HFFc6 (cell line): ENCODE measurements at places on chromosomes 3 and 15.

DNA sequence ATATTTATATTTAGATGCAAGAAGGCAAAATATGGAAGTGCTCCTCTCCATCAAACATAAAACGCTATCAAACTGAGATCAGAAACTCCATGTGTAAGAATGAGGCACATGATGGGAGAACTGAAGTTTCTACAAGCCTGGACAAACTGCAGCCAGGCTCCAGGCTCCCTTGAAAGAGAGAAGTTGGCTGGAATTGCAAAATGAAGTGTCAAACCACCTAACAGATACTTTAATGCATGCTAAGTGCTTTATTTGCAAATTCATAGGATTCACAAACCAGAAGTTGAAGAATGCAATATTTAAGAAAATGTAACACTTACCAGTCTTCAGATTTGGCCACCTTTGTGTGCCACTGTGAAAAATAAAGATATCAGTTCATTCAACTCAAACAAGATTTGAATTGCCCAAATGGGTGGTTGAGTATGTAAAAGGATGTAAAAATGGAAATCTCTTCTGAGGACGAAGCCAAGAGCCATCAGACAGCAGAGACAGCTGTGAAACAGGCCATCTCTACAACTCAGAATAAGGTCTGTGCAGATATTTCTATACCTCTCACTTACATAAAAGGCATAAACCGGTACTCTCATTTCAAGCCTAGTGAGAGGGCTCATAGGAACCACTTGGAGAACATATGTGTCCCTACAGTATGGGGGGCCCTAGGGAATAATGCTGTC is 87.0 kb downstream of the DPPA2 start:
- DNase-seq: no peak

GRCh38 chr15:56933410-56933809 is 15.0 kb downstream of the TCF12 start:
- no peak for DNase-seq

DNA sequence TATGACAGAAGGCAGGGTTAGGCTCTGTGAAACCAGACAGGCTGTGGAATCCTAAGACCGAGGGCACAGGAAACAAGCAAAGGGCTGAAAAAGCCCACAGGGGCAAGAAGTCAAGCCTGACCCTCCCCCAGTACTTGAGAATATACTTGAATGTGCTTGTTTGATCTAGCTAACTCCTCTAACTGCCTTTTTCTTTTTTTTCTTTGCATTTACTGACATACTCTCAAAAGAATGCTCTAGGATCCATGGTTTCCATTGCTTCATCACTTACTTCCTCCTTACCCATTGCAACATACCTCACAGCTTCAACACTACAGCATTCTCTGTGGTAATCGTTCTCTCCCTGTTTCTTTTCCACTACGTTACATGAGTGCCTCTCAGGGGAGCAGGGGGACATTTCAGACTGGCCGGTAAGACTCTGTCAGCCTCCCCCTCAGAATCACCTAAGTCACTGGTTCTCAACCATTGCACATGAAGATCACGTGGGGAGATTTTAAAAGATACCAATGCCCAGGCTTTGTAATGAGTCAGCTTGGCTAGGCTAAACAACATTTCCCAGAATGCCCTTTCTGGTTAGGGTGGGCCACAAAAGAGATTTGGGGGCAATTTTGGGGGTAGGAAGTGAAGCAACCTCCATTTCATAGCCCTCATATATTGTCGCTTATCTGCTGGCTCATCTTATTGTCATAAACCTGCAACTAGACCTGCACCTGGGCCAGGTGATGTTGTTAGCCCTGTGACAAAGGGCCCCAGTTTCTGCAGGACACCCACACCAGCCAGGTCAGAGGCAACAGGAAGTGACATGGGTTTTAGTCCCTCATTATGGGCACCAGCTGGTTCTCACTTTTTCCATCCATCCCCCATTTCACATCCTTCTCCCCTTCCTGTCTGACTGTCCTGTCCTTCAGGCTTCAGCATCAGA is 24.6 kb upstream of the RSL24D1 start:
- DNase-seq: peak; percentile 89

DNA sequence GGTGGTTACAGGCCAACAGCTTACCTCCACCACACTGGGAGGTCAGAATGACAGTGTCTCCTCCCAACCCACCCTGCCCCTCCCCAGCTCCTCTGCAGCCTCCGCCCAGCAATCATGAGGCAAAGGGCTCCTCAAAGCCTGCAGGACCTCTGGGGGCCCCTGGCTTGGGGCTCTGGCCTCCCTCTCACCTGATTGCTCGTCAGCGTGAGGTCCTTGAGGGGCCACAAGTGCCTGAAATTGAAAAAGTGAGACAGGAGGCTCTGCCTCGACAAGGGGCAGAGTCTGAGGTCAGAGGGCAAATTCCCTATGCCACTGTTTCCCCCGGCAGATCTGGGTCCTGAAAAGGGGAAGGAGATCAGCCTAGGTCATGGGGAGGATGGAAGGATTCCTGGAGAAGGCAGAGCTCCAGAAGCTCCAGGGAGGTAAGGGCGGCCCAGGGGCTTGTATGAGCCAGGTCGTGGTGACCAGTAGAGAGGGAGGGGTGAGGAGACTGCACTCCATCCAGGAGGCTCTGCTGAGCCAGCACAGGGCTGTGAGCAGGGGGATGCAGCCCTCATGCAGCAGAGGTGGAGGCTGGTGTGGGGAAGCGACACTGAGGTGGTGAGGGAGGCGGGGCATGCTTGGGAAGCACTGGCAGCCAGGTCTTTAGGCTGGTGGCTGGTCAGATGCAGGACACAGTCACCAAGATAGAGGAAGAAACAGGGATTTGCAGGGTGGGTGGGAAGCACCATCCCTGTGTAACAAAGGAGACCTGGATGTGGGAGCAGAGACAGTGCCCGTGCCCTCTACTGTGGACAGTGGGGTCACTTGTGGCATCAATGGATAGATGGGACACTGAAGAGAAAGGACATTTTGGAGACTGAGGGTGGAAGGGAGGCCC is 20.1 kb downstream of the ALS2CL start:
- no peak for DNase-seq

- DNase-seq: no peak
Measured at GRCh38 chr3:141250342-141250741, 18.7 kb downstream of the PXYLP1 start.

DNA sequence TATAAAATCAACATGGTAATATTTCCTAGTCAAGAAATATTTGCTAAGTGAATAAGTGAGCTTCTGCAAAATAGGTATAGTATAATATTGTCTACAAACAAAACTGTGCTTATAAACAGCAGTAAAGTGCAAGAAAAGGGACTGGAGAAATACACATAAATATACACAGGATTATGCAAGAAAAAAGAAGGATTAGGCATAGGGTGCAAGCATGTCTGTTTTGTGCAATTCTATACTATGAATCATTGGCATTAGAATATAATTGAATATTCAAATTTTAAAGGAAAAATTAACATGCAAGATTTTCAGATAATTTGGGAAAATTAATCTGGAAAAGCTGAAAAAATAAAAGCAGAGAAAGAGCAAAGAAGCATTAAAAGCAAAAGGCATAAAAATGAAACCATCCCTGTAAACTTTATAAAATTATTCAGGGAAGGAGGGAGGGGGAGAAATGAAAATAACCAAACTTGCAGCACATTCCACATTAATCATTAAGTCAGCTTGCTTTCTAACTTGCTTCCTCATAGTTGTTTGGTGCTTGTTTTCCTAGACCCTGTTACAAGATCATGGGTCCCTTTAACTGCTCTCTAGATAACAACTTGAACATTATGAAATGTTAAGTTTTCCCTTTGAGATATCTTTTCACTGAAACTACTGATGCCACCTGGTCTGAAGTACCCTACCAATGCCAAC is 147.4 kb upstream of the STAC start:
- no peak for DNase-seq

GRCh38 chr3:47042231-47042791 is 62.8 kb downstream of the NBEAL2 start:
- DNase-seq: no peak

- DNase-seq: no peak
Measured at GRCh38 chr3:53613125-53613524, 118.7 kb downstream of the CACNA1D start.

DNA sequence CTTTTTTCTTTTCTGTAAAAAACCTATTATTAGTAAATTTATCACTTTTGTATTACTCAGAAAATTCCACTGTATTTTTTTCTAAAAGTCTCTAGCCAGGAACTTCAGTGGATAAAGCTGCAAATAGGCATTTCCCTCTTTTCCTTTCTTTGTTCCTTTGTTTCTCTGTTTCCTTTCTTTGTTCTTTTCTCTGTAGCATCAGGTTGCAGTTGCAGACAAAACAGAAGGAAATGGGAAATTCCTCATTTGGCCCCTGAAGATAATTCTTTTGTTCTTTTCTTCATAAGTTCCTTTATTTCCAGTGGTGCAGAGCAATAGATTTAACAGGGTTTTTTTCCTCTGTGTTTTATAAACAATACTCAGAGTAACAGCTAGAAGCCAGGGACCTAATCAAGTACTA is 416.5 kb downstream of the TBL1XR1 start:
- no peak for DNase-seq

DNA sequence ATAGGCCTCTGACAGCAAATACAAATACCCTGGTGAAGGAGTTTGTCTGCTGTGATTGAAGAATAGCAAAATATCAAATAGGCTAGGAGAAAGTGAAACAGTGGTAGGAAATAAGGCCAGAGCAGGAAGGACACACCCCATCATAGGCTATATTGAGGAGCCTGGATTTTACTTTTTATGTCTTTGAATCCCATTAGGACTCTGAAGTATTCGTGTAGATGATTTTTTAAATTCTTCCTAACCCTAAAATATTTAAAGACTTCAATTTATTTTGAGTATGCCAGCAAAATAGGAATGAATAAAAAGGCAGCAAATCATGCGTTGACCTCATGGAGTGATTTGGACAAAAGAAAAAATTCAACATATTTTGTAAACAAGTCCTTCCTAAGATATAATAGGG is 562.8 kb downstream of the NAALADL2 start:
- peak; percentile 20 for DNase-seq

DNA sequence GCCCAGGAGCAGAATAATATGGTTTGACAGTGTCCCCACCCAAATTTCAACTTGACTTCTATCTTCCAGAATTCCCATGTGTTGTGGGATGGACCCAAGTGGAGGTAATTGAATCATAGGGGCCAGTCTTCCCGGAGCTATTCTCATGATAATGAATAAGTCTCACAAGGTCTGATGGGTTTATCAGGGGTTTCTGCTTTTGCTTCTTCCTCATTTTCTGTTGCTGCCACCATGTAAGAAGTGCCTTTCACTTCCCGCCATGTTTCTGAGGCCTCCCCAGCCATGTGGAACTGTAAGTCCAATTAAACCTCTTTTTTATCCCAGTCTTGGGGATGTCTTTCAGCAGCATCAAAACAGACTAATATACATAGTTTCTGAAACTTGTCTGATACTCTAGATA is 28.4 kb upstream of the ATP2C1 start:
- DNase-seq: no peak

GRCh38 chr3:31946484-31947081 is 34.5 kb downstream of the OSBPL10 start:
- DNase-seq: no peak

DNA sequence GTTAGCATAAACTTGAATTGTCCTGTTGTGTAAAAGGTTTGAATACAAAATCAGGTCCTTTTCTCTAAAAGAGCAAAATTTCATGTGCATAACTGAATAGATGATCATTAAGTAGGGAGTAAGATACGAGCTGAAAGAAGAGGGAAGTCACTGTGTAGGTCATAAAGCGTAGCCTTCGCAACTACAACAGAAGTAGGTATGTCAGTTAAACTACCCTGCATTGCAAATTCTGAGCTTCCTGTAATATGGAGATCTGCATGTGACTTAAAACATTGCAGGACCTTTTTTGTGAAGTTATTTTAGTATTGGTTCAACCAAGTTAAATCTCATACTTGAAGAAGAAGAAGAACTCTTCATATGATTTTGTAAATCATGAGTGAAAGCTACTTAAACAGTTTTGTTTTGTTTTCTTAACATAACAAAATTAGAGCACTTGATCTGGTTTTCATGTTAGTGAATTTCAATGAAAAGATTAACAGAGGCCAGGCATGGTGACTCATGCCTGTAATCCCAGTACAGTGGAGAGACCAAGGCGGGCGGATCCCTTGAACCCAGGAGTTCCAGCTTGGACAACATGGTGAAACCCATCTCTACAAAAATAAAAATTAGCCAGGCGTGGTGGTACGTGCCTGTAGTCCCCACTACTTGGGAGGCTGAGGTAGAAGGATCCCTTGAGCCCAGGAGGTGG is 26.4 kb downstream of the ARMC8 start:
- DNase-seq: no peak

- no peak for DNase-seq
Measured at GRCh38 chr3:42257007-42257406, 9.0 kb downstream of the CCK start.

GRCh38 chr3:43505351-43505750 is 116.5 kb downstream of the ANO10 start:
- peak; percentile 59 for DNase-seq

GRCh38 chr15:98715401-98715800 is 67.1 kb downstream of the IGF1R start:
- no peak for DNase-seq

DNA sequence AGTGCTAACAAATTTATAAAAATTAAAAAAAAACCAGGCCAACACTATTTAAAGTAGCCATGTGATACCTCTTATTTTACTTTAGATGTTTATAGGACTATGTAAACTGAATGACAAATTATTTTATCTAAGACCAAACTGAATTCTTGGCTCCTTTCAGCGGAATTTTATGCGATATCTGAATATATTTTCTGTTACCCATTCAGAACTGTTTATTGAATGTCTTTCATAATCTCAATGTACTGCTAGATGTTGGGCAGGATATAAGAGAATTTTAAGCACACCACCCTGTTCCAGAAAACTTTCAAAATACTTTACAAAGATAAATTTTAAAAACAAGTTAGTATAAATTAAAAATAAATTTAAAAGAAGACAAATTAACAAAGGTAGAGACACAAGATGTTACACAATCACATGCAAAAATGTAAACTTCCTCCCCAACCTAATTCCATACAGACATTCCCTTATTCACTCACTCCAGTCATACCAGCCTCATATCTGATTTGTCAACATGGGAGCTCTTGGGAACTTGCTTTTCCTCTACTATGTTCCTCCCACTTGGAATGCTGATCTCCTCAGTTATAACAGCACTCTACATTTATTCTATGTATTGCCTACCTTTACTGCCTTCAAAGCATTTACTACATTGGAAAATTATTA is 154.6 kb upstream of the MBNL1 start:
- no peak for DNase-seq

GRCh38 chr15:33161209-33161608 is 33.3 kb downstream of the FMN1 start:
- DNase-seq: no peak

- DNase-seq: peak; percentile 80
Measured at GRCh38 chr3:14391033-14391432, 11.4 kb upstream of the SLC6A6 start.

- peak; percentile 69 for DNase-seq
Measured at GRCh38 chr3:123773681-123774431, 110.3 kb downstream of the MYLK start.
